ENCODE measurements at places on chromosomes 3 and 15. TPM values are rescaled to one million over a fixed set of nuclear protein-coding genes. Genes with fewer than 3 reads are reported as not detected.

The RNF13 gene
- 40.0 TPM for total RNA-seq

DNA sequence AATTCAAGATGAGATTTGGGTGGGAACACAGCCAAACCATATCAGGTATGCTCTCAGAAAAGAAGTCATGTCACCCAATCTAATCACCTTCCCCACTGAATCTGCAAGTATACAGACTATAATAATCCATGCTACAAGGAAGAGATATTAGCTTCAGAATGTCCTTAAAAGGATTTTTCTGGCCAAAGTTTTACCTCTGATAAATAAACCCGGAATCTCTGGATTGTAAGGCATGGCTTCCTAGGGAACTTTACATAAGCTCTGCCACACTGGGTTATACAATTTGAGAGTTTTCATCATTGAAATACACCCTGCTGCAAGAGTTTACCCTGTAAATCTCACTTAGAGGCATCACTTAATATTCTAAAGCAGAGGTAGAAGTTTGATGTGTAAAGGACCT is 330.5 kb upstream of the KCNMB2 start:
- no peaks in the 10 kb centered on the region for H3K4me1 ChIP-seq
- H3K36me3 ChIP-seq, result no peaks in the 10 kb centered on the region
- H3K4me3 ChIP-seq, result no peak overlapping the region
- H3K27me3 ChIP-seq, result no peaks in the 10 kb centered on the region
- no peak for DNase-seq
- no peak overlapping the region for H3K27ac ChIP-seq

The DUOXA2 gene
- not detected for total RNA-seq

- no peak overlapping the region for H3K27ac ChIP-seq
- H3K36me3 ChIP-seq, result no peaks in the 10 kb centered on the region
- DNase-seq, result no peak
- H3K4me1 ChIP-seq, result no peaks in the 10 kb centered on the region
Observed at GRCh38 chr3:174907027-174907426, 47.9 kb downstream of the NAALADL2 start.

The SERPINI1 gene
- 2.4 TPM for total RNA-seq

All from activated naive CD8-positive, alpha-beta T cell treated with anti-CD3 and anti-CD28 coated beads, Interleukin-2, amount 10 ng/mL, durations not matched to agents 7 days and 5 days (primary cell).